ENCODE measurements at places on chromosomes 13 and 19.
A peak's percentile ranks its signal among the peaks of the same experiment; 100 is the strongest.

DNA sequence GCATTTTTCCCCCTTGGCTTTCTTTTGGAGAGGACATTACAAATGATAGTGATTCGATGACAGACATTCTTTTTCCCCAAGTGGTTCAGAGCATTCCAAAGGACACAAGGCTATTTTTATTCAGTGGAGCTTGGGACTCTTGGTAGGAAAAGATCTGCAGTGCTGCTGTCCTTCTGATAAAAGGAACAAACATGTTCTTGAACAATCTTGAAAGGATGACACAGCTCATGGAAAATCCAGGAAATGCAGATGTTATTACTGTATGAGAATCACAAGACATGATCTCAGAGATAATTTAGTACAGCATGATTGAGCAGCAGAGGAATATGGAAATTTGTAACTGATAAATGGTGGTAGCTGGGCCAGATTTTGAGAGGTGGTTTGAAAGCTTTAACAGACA is 96.2 kb upstream of the RFC3 start:
- no peak for DNase-seq

DNA sequence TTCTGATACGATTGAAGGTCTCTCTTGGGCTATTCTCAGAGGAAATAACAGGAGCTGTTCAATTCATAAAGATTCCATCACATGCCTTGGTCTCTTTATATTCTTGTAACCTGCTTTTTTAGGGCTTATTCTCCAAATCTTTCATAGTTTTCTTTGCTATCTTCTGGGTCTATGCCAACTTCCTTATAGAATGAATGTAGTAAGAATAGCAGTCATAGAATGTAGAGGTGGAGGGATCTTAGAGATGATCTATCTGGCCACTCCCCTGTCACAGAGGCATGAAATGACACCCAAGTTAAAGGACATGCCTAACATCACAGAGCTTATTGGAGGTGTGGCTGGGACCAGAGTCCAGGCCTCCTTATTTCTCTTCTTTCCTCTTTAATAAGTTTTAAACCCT is 13.2 kb downstream of the LCP1 start:
- DNase-seq = no peak

GRCh38 chr13:49951754-49952535 is 15.8 kb upstream of the SPRYD7 start:
- DNase-seq = no peak

GRCh38 chr19:14540741-14541525 is 11.5 kb downstream of the TECR start:
- DNase-seq = no peak

- no peak for DNase-seq
These were observed at the start of gene GJB6 for GRCh38 chr13:20231839-20232555. Gene GJB6, minus strand, starts transcription at chr13:20232319. Its CDS starts 8,839 bp downstream, at chr13:20223480.

- DNase-seq = no peak
These were observed 1.5 kb downstream of the PLEKHF1 start for GRCh38 chr19:29666578-29667386.

GRCh38 chr13:93304868-93305613 is 78.4 kb downstream of the GPC6 start:
- DNase-seq = no peak

- DNase-seq = no peak
These were observed 10.6 kb downstream of the DCAF15 start for GRCh38 chr19:13962699-13963602.

- no peak for DNase-seq
These were observed 109.6 kb downstream of the STARD13 start for GRCh38 chr13:33175991-33176390.

DNA sequence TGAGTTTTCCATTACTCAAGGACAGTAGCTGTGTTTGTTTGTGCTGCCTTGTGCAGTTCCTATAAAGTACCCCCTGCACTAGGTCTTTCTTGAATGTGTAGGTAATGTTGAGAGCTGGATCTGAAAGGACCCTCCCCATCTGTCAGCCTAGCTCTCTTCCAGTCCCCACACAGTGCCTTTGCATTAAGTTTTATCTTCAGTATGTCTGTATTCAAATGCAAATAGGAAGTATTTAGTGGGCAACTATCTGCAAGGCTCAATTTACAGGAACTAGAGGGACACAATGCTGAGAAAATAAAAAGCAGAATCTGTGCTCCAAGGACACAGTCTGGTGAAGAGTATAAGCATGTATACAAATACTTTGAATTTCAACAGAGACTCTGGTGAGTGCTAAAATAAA is 558.5 kb downstream of the RFC3 start:
- DNase-seq = no peak

DNA sequence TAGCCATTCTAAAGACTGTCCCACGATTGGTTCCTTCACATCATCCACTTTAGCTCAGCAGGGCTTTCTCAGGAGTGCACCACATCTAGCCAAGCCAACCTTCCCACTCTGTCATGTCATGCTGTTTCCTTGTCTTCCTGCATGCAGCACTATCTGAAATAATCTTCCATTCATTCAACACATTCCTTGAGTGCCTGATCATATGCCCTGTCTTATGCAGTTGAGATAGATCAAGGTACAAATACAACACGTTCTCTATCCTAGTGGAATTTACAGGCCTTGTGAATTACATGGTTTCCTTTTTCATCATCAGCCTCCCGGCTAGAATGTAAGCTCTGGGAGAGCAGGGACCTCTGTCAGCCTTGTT is 6.8 kb upstream of the MRPS31 start:
- no peak for DNase-seq

DNA sequence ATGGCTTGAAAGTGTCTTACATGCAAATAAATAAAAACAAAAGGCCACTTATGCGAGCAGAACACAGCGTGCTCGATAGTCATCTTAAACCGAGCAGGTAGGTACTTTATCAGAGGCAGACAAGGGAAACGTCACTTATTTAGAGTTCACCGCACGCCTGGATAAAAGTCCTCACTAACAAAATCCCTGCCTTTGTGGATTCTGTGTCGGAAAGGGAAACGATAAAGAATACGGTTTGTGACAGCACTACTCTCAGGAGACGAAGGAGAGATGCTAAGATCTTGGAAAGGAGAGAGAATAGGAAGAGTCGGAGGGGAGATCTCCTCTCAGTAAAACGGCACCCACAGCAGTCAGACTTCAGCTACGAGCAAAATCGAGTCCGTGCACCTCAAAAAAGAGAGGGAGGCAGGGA is 581 bp downstream of the RCBTB1 start:
- DNase-seq = peak; percentile 19

DNA sequence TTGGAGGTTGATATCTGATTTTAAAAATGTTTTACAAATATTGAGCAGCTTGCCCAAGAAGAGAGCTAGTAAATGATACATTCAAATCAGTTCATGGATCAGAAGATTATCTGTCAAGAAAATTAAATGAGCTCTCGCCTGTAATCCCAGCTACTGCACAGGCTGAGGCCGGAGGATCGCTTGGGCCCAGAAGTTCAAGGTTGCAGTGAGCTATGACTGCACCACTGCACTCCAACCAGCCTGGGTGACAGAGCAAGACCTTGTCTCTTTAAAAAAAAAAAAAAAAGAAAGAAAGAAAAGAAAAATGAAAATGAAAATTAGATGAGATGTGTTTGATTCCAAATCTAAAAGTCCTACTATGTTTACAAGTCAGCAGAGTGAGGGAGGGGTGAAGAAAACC is 2.4 kb downstream of the SPART start:
- DNase-seq = no peak

- no peak for DNase-seq
These were observed 46.5 kb downstream of the UTP14C start for GRCh38 chr13:52070929-52071523.

GRCh38 chr13:47594833-47595232 is 406.2 kb downstream of the SUCLA2 start:
- DNase-seq = no peak

GRCh38 chr19:45467456-45468158 is at the start of gene FOSB:
Gene FOSB, plus strand, starts transcription at chr19:45467996. Its CDS starts 591 bp downstream, at chr19:45468587.
- DNase-seq = peak; percentile 96

GRCh38 chr13:98105929-98106336 is 37.0 kb upstream of the FARP1 start:
- no peak for DNase-seq

DNA sequence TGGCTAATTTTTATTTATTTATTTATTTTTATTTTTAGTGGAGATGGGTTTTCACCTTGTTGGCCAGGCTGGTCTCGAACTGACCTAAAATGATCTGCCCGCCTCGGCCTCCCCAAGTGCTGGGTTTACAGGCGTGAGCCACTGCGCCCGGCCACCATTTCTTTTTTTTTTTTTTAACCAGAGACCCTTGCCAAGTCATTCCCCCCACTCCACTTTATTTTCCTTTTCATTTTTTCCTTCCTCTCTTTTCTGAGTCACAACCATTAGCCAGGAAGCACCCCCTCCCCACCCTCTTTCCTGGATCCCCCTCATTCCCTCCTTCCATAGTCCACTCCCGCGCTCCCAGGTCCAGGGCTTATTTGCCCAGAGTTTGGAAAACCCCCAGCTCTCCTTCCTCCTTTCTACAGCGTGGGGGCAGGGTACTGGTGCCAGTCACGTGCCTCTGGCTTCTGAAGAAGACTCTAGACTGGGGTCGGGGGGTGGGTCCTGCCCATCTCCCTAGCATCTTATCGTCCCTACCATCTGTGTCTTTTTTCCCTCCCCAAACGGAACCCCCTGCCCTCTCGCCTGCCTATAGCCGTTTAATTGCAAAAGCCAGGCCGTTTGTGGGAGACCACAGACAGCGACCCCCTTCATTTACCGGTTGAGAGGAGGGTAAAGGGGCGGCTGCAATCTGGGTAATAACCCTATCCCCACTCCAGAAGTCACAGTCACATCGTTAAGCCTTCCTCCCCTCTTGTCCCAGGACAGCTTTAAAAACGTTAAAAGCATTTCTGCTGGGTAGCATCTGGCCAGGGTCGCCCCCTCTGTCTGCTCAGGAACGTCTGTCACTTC is 1.1 kb upstream of the CALR start:
- no peak for DNase-seq

DNA sequence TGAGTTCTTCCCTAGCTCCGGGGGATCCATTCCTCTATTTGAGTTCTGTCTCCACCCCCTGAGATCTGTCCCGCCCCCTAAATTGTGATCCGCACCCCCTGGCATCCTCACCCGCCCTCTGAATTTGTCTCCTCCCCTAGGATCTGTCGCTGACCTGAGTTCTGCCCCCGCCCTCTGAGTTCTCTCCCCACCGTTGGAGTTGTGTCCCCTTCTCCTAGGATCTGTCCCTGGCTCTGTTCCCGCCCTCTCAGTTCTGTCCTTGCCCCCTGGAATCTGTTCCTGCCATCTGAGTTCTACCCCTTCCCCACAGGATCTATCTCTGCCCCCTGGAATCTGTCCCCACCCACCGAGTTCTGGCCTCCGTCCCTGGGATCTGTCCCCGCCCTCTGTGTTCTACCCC is 1.0 kb upstream of the SLC17A7 start:
- no peak for DNase-seq

DNA sequence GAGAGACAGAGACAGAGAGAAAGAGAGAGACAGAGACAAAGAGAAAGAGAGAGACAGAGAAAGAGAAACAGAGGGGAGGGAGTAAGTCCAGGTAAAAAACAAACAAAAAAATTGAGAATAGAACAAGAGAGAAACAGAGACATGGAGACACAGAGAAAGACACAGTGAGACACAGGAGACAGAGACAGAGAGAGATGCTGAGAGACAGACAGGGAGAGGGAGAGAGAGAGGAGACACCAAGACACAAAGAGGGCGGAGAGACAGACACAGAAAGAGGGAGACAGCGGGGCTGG is 5.8 kb upstream of the PROZ start:
- no peak for DNase-seq

DNA sequence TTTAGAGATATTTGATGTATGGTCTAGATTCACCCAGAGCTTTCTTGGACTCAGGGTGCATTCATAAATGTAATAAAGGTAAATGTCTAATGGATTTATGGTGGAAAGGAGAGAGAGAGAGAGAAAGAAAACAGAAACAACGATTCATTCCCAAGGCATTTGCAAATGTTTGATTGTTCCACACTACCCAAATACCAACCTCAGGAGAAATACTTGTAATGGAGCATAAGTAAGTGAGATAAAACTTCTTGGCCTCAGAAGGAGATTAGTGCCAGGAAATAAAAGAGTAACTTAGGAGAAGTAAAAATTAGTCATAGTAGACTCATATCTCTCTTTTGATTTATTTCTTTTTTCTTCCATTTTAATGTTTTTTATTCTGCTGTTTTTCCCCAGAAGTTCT is 40.6 kb upstream of the DGKH start:
- no peak for DNase-seq

- no peak for DNase-seq
These were observed 109.9 kb downstream of the RBM26 start for GRCh38 chr13:79295906-79296706.

GRCh38 chr19:33150852-33151518 is 19.1 kb downstream of the WDR88 start:
- DNase-seq = no peak

DNA sequence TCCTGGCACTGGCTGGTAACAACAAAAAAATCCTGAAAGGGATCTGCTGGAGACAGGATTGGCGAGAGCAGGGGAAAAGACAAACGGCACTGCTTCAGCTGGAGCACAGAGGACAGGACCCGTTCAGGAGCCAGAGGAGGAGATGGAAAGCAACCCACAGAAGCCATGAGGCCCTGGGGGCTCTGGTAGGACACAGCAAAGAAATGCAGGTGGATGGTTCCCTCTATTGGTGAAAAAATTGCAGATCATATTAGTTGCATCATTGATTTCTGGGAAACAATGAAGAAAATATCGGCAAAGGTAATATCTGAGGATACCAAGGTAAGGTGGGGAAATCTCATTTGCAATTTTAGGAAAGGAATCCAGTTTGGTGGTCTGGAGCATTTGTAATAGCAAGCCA is 25.7 kb upstream of the TPP2 start:
- DNase-seq = no peak

GRCh38 chr13:32407854-32408253 is 20.1 kb downstream of the N4BP2L1 start:
- DNase-seq = no peak

DNA sequence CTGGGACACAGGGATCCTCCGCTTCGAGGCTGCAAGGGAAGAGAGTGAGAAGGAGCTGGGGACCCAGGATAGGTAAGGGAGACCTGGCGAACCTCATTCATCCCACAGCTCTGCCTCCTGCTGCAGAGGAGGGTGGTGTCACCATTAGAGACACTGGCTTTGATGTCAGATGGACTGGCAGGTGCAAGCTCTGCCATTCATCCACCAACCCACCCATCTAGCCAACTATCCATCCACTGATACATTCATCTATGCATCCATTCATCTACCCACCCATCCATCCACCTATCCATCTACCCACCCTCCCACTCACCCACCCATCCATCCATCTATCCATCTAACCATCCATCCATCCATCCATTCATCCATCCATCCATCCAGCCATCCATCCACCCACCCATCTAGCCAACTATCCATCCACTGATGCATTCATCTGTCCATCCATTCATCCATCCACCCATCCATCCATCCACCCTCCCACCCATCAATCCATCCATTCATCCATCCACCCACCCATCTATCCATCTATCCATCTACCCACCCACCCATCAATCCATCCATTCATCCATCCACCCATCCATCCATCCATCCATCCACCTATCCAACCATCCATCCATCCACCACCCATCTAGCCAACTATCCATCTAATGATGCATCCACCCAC is 5.7 kb downstream of the C19orf33 start:
- no peak for DNase-seq

GRCh38 chr13:36919171-36919832 is 736 bp downstream of the SMAD9 start:
- no peak for DNase-seq
